ENCODE measurements at places on chromosomes 1 and 21.

GRCh38 chr1:163090321-163090945 is 21.3 kb downstream of the RGS4 start:
- DNase-seq: no peak

DNA sequence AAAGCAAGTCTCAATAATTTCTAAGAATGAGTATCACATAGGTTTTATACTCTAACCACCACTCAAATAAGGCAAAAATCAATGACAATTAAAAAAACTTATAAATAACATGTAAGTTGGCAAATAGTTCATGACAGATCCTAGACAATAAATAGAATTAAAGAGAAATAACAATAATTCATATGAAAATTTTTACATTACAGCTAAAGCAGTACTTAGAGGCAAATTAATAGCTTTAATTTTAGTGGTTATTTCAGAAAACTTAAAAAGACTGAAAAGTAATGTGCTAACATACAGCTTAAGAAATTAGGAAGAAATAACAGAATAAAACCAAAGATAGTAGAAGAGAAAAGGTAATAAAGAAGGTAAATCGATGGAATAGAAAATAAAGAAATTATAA is 179.9 kb upstream of the SPAG17 start:
- no peak for DNase-seq

GRCh38 chr1:81756872-81757271 is 43.9 kb upstream of the ADGRL2 start:
- no peak for DNase-seq

DNA sequence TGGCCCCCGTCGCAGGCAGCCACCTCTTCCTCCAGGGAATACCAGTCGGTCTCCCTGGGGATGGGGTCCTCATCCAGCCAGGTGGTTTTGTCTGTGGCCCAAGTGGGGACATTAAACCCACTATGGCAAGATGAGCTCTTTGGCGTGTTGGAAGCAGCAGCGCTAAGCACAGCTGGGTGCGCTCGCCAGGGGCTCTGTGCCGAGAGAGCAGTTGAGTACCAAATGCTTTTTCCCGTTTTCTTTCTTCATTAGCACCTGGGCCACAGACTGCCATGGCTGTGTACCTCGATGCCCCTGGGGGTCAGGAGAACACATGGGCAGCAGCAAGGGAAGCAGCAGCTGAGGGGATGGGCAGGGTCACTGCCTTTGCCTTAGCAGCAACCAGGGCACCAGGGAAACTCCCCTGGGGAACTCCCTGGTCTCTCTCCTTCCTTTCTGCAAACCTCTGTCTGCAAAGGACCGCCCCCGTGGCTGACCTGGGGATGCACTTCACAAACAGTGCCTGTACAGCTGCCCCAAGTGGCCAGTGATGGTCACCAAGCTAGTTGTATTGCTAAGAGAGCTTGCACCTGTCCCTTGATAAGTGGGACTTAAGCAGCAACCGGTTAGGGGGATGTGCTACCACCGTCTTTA is 31.1 kb downstream of the EDARADD start:
- no peak for DNase-seq

GRCh38 chr21:35406635-35407034 is 357.5 kb upstream of the RUNX1 start:
- no peak for DNase-seq

DNA sequence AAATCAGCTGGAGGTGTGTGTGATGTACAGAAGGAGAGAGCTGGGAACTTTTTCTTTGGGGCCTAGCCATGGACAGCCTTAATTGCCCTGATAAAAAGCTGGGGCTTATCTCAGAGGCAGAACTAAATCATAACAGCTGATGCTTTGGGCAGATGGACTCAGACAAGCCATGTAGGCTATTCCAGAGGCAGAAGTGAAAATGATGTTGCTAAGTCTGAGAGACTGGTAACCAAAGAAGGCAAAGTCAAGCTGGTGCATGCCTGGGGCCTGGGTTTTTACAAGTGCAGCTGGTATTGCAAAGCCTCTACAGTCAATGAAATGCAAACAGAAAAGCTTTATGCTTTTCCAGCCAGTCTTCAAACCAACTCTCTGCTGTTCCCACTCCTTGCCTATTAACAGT is 39.0 kb upstream of the LMX1A start:
- DNase-seq: no peak

DNA sequence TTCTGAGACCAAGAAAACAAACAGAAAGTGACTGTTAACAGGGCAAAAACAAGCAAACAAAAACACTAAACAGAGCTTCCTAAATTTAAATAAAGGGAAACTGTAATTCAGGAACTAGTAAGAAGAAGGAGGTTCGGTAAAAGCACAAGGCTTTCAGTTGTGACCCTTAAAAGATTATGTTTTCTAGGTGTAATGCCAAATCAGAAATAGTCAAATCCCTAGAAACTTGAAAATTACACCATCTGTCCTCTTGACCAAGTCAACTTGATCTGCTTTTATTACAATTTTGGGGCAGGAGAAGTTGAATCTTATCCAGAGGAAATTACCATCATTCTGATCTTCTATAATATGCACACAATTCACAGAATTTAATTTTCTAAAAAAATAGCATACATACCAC is 754.0 kb upstream of the ADGRL4 start:
- DNase-seq: peak; percentile 2

DNA sequence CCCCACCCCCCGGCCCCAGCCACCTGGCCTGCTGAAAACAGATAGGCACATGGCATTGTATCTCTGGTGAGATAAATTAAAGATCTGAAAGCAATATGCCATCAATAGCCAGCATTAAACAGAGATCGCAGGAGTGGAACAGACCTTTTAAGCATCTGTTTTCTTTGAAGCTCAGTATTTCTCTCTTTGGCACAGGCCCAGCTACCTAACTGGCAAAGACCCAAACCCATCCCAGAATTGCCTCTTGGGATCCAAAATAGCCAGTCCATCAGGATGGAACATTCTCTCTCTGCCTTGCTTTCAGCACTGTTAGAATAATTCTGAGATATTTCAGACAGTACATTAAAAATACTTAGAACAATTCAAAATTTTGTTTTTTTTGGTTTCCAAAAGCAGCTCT is 46.0 kb downstream of the KCNJ6 start:
- no peak for DNase-seq

GRCh38 chr1:104018922-104019674 is 269.4 kb downstream of the AMY1C start:
- no peak for DNase-seq

DNA sequence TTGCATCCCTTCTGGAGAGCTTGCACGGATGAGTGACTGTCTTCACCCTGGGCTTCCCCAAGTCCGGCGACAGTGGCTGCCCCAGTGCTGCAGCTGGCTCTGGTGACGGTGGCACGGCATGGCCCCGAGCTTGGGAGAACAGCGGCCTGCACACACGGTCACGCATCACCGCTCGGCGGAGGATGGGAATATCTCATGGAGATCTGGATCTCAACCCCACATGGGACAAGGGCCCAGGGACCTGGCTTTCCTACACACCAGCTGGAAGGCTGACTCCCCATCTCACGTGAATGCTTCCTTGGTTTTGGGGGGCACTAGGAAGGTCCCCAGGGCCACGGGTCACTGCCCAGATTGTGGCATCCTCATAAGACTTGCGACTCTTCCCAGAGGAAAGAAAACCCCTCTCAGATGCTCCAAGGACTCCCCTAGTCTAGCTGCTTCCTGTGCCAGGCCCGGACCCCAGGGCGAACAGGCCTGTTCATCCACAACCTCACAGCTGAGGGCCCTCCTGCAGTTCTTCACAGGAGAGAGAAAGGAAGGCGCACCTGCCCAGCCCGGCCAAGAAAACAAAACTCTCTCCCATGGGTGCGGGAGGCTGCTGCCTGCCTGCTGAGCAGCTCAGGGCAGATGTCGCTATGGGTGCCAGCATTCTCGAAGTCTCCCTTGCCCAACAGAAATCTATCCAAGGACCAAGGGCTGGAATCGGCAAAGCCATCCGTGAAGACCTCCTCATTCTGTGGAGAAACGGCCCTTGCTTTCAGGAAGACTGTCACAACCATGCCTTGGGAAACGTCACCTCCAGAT is 9.9 kb downstream of the CFAP410 start:
- no peak for DNase-seq

- DNase-seq: no peak
Measured at GRCh38 chr1:183628537-183628936, 7.0 kb downstream of the ARPC5 start.

- DNase-seq: peak; percentile 47
Measured at GRCh38 chr1:179228783-179229213, 679 bp downstream of the ABL2 start.

GRCh38 chr21:32708069-32708468 is 19.7 kb downstream of the SYNJ1 start:
- no peak for DNase-seq

DNA sequence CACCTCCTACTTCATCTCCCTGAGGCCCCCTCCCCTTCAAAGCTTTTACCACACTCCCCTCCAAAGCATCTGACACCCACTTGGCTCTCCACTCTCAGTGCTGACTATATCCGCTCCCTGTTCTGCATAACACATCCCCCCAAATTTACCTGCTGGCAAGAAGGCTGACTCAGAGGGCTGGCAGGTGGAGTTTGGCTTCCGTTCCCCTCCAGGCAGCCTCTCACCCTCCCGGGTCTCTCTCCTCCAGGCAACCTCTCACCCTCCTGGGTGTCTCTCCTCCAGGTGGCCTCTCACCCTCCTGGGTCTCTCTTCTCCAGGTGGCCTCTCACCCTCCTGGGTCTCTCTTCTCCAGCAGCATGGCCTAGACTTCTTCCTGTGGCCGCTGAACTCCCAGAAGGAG is 562.1 kb downstream of the NPHP4 start:
- DNase-seq: no peak

DNA sequence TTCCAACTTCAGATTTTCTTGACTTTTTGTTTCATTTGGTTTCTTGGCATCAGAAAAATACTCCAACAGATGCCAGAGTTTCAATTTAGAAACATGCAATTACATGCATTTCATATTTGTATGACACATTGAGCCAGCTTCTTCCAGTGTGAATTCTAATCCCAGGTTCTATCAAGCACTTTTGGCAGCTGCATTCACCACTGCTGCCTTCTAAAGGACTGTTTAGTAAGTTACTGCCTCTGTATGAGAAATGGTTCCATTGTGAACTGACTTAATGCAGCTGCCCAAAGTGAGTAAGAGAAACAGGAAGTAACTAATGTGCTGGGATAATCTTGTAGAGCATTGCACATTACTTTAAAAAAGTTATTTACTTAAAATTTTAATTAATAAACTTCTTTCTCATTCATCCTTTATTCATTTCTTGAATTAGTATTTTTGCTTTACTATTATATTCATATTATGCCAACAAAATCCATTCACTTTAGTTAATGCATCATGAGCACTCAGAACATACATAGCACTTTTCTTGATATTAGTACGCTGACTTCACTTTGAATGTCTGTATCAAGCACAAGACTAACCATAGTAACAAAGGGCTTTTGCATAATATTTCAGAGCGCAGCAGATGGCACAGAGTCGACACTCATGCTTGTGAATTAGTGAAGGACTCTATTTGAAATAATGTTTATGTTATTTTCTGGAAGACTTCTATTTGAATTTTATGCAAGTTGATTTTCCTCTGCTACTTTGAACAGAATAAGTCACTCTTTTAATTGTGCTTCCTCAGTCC is 9.8 kb downstream of the RGS18 start:
- peak; percentile 76 for DNase-seq

DNA sequence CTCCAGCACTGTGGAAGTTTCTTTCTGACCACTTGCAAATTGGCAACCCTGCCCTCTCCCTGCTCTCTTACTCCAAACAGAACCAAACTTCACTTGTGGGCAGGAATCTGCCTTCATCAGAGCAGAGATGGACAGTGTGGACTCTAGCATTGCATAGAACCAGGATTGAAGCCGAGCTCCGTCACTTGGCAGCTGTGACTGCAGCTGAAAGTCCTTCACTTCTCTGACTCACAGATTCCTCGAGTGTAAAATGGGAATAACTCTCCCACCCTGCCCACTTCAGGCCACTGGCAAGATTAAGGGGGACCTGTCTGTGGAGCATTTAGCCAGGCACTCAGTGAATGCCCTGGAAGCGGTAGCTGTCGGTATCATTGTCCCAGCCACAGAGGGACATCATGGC is 75.7 kb upstream of the ZBTB40 start:
- DNase-seq: no peak

DNA sequence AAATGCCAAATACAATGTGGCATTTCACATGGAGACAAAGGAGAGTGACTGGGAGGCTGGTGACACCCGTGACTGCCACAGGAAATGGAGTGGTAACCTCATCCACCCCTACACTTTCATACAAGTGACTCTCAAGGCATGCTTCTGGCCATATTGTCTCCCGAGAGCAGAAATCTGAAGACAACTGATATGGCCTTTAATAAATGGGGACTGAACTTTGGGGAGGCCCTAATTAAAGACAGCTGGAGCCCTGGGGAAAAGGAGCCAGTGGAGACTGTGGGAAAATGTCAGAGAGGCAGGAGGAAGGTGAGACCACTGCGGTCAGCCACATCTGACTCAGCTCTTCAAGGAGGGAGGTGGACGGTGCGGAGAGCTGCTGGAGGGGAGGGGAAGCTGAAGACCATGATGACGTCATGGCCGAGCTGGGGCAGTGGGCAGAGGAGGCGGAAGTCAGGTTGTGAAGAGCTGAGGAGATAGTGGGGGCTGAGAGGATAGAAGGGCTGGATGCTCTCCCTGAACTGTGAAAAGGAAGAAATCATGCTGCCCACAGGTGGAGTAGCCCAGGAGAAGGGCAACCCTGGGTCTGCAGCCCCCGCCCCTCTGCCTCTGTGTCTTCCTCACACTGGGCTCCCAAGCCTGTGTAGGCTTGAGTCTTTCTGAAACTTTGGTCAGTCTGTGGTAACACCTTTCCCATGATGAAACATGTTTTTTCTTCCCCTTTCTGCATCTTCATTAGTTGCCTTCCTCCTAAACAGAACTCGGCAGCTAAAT is 14.0 kb upstream of the NCF2 start:
- peak; percentile 59 for DNase-seq

DNA sequence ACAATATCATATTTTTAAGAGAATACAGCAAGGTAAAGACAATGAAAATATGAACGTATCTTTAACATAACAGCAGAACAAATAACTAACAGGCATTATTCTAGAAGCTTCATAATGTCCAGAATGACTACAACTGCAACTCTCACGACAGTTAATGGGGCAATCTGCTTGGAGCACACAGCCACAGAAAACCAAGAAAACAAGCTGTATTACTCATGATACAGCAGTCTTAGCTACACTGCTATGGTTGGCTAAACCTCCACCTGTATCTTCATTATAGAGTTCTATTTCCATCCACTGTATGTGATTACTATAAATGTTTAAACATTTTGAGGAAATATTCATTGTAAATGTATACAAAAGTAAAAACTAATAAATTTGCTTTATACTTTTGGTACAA is 139.9 kb downstream of the DPYD start:
- DNase-seq: no peak

DNA sequence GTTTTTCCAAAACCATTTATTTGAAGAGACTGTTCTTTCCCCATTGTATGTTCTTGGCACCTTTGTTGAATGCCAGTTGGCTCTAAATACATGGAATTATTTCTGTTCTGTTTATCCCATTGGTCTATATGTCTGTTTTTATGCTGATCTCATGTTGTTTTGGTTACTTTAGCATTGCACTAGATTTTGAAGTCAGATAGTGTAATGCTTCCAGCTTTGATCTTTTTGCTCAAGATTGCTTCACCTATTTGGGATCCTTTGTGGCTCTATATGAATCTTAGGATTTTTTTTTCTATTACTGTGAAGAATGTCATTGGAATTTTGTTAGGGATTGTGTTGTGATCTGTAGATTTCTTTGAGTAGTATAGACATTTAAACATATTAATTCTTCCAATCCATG is 139.2 kb upstream of the GPR52 start:
- no peak for DNase-seq

GRCh38 chr21:16983420-16983819 is 529.4 kb upstream of the CXADR start:
- DNase-seq: no peak

All from Kasumi-1 (cell line).